ENCODE measurements at places on chromosomes 2 and 18.

- DNase-seq = no peak
These were observed 21.2 kb downstream of the GORASP2 start for GRCh38 chr2:170950221-170950761.

GRCh38 chr2:238284802-238285515 lies 3.5 kb downstream of the PER2 start:
- peak; percentile 44 for DNase-seq

- DNase-seq = no peak
These were observed 114.5 kb downstream of the MYO3B start for GRCh38 chr2:170292415-170292814.

DNA sequence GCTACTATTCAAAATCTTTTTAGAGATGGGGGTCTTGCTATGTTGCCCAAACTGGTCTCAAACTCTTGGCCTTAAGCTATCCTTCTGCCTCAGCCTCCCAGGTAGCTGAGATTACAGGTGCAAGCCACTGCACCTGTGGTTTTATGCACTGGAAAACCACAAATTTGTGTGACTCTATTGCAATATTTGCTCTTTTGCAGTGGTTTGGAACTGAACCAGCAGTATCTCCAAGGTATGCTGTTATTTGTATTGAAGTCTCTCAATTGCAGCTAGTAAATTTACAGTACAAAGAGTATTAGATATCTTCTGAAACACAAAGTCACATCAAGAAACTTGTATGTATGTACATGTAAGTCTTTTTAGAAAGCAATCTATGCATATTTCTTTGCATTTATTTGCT lies 46.2 kb downstream of the PPP4R1 start:
- DNase-seq = no peak

- no peak for DNase-seq
These were observed 34.5 kb upstream of the NABP1 start for GRCh38 chr2:191643429-191643828.

- no peak for DNase-seq
These were observed 93.9 kb downstream of the TMEM131 start for GRCh38 chr2:97901862-97902261.

DNA sequence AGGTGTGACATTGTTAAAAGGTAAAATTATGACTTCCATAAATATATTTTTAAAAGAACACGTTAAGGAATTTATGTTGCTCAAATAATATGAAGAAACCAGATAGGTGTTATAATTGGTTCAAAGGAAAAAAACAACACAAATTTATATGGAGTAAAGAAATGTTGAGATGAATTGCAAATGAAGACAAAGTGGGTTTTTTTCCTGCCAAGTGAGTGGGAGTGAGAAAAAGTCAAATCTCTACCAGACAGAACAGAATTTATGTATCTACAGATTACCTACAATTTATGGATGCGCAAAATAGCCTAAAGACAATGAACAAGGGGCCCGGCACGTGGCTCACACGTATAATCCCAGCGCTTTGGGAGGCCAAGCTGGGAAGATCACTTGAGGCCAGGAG lies 159.7 kb upstream of the SLC1A4 start:
- no peak for DNase-seq

GRCh38 chr2:98140210-98140609 lies 53.2 kb downstream of the VWA3B start:
- DNase-seq = no peak

DNA sequence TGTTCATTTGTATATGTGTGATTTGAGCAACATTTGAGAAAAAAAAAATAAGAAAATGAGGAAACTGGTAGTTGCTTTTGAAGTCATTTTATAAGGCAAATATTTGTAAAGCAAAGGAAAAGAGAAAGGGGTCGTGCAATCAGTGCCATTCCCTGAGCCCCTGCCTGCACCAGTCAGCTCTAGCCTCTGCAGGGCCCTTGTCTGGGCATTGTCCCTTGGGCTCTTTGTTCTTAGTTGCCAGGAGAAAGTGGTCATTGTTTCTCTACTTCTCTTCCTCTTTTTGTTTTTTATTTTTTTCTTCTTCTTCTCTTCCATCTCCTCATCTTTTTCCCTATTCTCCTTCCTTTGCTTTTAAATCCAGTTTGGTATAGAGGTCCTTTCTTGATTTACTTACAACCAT lies 175.3 kb upstream of the CREB1 start:
- DNase-seq = no peak

DNA sequence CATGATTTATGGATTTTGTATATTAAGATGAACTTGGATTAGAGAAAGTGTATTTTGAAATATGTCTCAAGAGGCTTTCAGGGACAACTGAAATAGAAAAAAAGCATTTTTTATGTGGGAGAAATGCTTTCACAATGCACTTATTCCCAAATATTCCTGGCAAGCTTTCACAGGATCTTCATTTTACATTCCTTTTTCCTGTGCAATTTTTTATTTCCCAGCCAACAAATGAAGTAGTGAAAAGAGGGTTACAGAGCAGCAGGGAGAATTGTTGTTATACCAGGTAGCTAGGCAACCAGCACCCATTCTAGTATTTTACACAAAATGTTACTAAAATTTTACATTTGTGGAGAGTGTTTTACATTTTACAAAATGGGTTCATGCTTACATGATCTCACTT lies 167.0 kb upstream of the RPRM start:
- no peak for DNase-seq

DNA sequence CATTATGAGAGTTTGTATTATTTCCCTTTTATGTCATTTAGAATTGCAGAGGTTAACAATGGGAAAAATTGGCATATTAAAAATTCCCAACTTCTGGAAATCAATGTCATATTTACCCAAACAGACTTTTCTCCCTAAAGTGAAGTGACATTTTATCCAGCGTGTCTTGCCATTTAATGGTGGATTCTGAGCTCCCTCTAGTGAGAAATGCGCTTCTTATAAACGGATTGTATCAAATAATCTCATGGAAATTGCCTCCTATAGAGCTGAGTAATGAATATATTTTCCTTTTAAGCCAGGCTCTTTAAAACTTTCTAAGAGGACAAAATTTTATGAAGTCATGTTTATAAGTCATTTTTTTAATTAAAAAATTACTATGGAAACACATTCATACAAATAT lies 5.7 kb upstream of the GCFC2 start:
- DNase-seq = no peak

DNA sequence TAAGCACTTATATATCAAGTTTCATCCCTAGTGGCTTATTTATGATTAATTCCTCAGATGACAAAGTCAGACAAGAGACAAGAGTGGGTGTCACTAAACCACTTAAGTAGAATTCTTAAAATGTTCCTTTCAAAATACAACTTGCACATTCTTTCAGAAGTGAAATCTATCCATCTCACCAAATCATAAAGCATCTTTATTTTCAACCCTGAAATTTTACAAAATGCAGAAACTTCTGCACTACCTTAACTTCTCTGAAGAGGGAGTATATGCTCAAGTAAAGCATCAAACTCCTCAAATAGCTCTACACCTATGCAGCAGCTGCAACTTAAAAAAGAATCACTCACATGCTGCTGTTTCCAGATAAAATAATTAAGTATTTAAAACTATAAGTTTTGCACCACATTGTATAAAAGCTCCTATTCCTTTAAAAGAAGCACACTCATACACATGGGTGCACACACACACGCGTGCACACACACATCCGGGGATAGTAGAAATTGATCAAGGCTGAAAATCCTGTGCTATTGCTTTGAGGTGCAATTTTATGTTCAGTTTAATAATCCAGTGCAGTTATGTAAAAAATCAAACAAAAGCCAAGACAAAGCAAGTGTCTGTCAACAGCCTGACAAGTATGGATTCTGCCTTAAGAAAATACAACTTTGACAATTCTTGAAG lies 244.5 kb downstream of the TCF4 start:
- DNase-seq = no peak

GRCh38 chr2:24539258-24539657 lies 48.2 kb downstream of the NCOA1 start:
- DNase-seq = no peak

- DNase-seq = no peak
These were observed 121.0 kb upstream of the SLC39A10 start for GRCh38 chr2:195535911-195536522.

- no peak for DNase-seq
These were observed 217.5 kb downstream of the LPIN1 start for GRCh38 chr2:11963966-11964365.

GRCh38 chr2:194104687-194105086 lies 1552.3 kb upstream of the SLC39A10 start:
- DNase-seq = no peak

DNA sequence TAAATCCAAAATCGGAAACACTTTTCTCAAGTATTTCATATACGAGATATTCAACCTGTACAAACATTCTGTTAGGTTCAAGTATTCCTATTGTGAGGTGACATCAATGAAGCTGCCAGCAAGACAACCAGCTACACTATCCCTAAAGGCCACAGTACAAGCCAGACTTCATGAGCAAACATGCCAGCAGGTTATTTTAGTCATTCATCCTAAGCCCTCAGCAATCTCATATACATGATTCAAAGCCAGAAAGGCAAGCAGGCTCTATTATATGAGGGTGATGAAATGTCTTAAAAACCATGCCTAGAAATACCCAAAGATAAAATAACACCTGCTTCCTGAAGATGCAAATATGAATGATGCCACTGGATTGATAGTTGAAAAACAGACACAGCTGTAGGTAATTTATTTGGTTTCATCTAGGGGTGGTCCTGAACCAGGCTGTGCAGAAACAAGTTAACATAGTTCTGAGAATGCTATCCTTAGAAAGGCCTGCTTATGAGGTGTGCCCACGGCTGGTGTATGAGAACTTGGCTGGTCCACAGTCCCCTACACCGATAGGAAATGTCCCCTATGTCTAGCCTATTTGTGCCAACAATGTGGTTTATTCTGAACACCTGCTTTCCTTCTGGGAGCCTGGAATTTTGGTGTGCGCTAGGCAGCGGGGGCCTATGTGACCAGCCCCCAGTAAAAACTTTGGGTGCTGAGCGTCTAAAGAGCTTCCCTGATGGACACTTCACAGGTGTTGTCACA lies 48.2 kb upstream of the KIDINS220 start:
- DNase-seq = no peak

GRCh38 chr18:2168022-2168421 lies 403.3 kb downstream of the METTL4 start:
- peak; percentile 40 for DNase-seq

- DNase-seq = no peak
These were observed 107.0 kb upstream of the ZC3H15 start for GRCh38 chr2:186379052-186379451.

- DNase-seq = peak; percentile 84
These were observed 63.0 kb upstream of the DSC1 start for GRCh38 chr18:31225668-31226067.

- DNase-seq = no peak
These were observed 16.1 kb upstream of the OTX1 start for GRCh38 chr2:63034526-63034925.

GRCh38 chr18:25113566-25113965 lies 238.4 kb downstream of the ZNF521 start:
- no peak for DNase-seq

DNA sequence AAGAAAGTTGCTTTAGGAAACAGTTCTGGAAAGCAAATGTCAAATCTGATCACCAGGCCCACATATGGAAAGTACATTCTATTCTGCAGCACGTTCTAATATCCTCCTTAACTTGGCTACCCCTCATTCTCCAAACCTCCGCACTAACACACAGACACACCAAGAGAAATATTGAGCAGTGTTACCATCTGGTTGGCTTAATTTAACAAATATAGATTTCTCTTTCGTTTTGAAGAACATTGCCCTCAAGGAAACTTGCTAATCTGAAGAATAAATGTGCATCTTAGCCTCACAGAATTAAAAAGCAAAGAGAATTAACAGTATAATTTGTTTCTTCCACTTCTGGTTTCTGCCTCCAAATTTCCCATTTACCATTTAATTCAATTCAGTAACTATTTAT lies 72.8 kb upstream of the TTC39C start:
- DNase-seq = no peak

- DNase-seq = no peak
These were observed 3.5 kb downstream of the FAM110C start for GRCh38 chr2:42788-43187.

GRCh38 chr2:220469201-220469600 lies 841.8 kb downstream of the SLC4A3 start:
- DNase-seq = no peak

DNA sequence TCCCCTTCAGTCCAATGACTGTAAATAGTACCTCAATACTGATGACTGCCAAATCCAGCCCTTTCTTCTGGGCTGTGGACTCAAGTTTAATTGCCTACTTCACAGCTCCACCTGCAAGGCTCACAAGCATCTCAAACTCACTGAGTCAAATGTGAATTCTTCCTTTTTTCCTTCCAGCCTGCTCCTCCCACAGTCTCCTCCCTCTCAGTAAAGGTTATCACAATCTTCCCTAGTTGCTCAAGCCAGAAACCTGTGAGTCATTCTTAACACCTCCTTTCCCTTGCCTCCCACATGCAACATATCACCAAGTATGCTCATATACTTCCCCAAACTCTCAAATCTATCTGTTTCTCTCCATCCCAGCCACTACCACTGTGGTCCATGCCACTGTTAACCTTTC lies 3.7 kb upstream of the MFSD6 start:
- no peak for DNase-seq

- DNase-seq = peak; percentile 15
These were observed 261.6 kb downstream of the ASXL3 start for GRCh38 chr18:33839452-33840211.

DNA sequence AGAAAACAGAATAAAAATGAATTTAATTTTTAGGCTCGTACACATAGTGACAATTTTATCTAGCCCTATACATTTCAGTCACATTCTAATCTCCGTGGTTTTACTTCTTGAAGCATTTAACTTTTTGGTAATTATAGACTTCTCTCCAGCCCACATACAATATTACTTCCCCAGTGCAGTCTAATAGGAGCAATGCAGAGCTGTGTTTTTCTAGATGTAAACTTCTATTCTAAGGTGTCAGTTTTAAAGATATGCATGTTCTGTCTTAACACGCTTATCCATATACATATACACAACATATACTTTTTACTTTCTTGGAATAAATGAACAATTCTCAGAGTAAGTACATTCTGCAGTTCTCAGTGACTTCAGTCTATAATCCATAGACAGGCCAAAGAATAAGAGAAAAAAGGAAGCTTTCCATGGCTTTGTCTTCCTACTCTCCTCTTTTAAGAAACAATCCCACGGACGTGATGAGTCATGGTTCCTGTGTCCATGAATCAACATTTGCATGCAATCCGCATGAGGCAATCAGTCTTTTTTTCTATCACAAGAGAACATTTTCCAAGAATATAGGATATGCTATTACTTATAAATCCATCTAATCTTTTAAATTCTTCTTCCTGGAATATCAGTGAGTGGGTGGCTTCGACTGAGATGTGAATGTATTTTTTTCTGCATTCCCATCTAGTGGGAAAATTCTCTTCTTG lies 42.8 kb downstream of the CCDC102B start:
- no peak for DNase-seq
